ENCODE measurements at places on chromosomes 3 and 15.
A peak's percentile ranks its signal among the peaks of the same experiment; 100 is the strongest.

GRCh38 chr3:186281176-186281575 is 80.9 kb downstream of the DGKG start:
- DNase-seq, result no peak

DNA sequence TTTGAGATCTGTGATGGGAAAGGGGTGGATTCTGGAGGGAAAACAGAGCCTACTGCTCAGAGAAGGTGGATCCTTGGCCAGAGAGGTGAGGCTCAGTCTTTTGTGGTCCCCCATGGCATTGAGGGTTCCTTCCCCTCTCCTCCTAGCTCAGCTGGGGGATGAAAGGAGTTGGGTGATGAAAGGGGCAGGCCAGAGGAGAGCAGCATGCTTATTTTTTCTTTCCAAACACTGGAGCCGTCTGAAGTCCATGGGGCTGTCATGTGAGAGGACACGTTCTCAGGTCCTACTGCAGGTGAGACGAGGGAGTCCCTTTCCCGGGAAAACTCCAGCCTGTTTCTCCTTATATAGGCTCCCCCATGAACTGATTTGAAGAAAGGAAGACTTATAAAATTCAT is 71.4 kb downstream of the SCN5A start:
- DNase-seq, result no peak

DNA sequence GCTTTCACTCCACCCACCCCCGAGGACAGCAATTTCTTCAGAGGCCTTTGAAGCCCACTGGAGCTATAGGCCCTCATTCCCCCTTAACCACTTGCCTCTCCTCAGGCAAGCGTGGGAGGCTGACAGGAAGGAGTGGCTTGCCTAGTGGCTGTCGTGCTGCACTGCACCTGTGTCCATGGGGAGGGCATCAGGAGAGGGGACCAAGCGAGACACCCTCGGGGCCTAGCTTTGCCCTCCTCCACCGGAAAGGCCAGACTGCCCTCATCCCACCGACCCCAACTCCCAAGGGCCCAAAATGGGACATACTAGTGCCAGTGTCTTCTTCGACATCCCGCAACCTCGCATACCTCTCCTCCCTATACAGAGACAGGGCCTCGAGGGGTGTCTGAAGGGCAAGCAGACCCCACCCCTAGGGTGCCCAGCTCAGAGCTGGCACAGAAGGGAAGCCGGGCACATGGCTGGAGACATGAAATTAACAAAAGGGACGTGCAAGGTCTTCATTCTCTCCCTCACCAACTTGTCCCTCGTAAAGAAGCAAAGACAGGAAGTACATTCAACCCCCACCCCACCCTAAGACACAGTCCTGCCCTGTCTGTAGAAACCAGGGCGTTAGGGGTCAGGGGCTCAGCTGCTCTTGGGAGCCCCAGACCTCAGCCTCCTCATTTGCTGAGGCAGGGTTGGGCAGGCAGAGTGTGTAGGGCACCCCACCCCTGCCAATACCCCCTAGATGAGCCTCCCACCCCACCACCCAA is 24.3 kb downstream of the VIPR1 start:
- peak; percentile 39 for DNase-seq

GRCh38 chr3:171749124-171749523 is 61.2 kb downstream of the PLD1 start:
- DNase-seq, result no peak

- DNase-seq, result no peak
These were observed 90.7 kb downstream of the CNTN6 start for GRCh38 chr3:1183320-1184048.

- DNase-seq, result no peak
These were observed 3.0 kb downstream of the GPR15 start for GRCh38 chr3:98534734-98535133.
